ENCODE measurements at places on chromosomes 6 and 20. TPM values are rescaled to one million over a fixed set of nuclear protein-coding genes. Genes with fewer than 3 reads are reported as not detected.

DNA sequence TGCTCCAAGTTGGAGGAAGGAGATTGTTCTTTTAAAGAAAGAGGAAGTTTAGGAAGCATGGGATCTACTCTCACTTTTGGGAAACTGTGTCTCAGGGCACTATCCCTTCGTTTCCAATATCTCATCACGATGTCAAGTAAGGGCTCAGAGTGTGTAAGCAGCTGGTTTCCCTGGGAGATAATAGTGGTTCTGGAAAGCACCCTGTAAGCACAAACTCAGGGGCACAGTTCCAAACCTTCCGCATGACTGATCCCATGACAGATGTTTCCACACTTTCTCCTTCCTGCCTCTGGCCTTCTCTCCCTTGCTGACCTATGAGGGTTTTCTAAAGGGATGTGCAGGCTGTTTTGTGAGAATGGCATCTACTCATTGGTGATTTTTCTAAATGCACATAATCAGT lies 33.9 kb downstream of the ADTRP start:
- H3K36me3 ChIP-seq: no peaks in the 10 kb centered on the region
- DNase-seq: peak; percentile 73
- H3K27me3 ChIP-seq: no peaks in the 10 kb centered on the region
- no peaks in the 10 kb centered on the region for H3K4me1 ChIP-seq
- no peak overlapping the region for H3K4me3 ChIP-seq

GRCh38 chr6:135250234-135250633 lies 69.1 kb downstream of the MYB start:
- no peak for DNase-seq
- no peaks in the 10 kb centered on the region for H3K36me3 ChIP-seq
- no peaks in the 10 kb centered on the region for H3K4me1 ChIP-seq

GRCh38 chr6:162854734-162855191 lies 127.0 kb downstream of the PACRG start:
- no peaks in the 10 kb centered on the region for H3K27me3 ChIP-seq
- H3K4me1 ChIP-seq: no peaks in the 10 kb centered on the region
- H3K36me3 ChIP-seq: no peaks in the 10 kb centered on the region
- H3K4me3 ChIP-seq: no peak overlapping the region
- peak; percentile 10 for DNase-seq
- no peak overlapping the region for H3K27ac ChIP-seq

DNA sequence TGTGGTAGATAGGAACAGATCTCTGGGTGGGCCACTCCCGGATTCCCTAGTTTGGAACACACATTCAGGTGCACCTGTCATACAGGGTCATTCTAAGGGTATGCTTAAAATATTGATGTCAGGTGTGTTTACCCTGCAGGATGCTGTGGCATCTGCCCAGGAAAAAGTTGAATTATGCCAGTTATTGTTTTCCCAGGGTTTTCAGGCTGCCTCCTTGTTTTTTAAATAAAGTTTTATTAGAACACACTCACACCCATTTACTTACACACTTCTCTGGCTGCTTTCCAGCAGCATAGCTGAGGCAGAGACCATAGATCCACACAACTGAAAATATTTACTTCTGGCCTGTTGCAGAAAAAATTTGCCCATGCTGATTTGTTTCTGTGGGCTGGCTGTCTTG lies 76.5 kb downstream of the PHACTR3 start:
- no peak overlapping the region for H3K4me3 ChIP-seq
- H3K4me1 ChIP-seq: no peaks in the 10 kb centered on the region
- H3K27ac ChIP-seq: no peak overlapping the region
- no peaks in the 10 kb centered on the region for H3K36me3 ChIP-seq

DNA sequence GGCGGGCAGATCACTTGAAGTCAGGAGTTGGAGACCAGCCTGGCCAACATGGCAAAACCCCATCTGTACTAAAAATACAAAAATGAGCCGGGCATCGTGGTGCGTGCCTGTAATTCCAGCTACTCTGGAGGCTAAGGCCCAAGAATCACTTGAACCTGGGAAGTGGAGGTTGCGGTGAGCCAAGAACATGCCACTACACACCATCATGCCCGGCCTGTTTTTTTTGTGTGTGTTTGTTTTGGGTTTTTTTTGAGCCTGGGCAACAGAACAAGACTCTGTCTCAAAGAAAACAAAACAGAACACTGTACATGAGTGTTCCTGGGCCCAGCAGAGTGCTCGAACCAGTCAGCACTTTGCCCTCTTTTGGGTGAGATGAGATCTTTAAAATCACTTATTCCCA lies 159.1 kb downstream of the MTHFD1L start:
- H3K4me3 ChIP-seq: no peak overlapping the region
- peaks cover 2% of the 10 kb centered on the region for H3K36me3 ChIP-seq
- H3K27ac ChIP-seq: no peak overlapping the region
- H3K27me3 ChIP-seq: no peaks in the 10 kb centered on the region
- peaks cover 21% of the 10 kb centered on the region for H3K4me1 ChIP-seq

GRCh38 chr6:139583420-139583819 lies 209.0 kb upstream of the CITED2 start:
- H3K27ac ChIP-seq: no peak overlapping the region
- H3K4me3 ChIP-seq: no peak overlapping the region
- no peak for DNase-seq

The HLA-DQA1 gene
- 135 TPM for total RNA-seq
